ENCODE measurements at places on chromosomes 2 and 18. TPM values are rescaled to one million over a fixed set of nuclear protein-coding genes. Genes with fewer than 3 reads are reported as not detected.

MBD5 gene
- total RNA-seq, result 25.1 TPM

MRPS9 gene
- total RNA-seq, result 58.2 TPM

RPRM gene
- total RNA-seq, result 0.10 TPM

KCNE4 gene
- total RNA-seq, result 213 TPM

SERPINB12 gene
- not detected for total RNA-seq

CCL20 gene
- 10.8 TPM for total RNA-seq

SIGLEC15 gene
- not detected for total RNA-seq

DPP4 gene
- total RNA-seq, result 0.25 TPM

COL3A1 gene
- 20.5 TPM for total RNA-seq

HRH4 gene
- total RNA-seq, result 0.12 TPM

ALK gene
- total RNA-seq, result not detected

CHRNG gene
- not detected for total RNA-seq

VWC2L gene
- not detected for total RNA-seq

SCYGR4 gene
- total RNA-seq, result 0.14 TPM

TRIM43 gene
- total RNA-seq, result not detected

RIT2 gene
- not detected for total RNA-seq

OTOS gene
- total RNA-seq, result not detected

RAB6D gene
- 0.10 TPM for total RNA-seq

GMCL1 gene
- total RNA-seq, result 13.0 TPM

KDM3A gene
- 22.3 TPM for total RNA-seq

SLC23A3 gene
- total RNA-seq, result 1.7 TPM

CXCR1 gene
- not detected for total RNA-seq

SULT1C4 gene
- total RNA-seq, result not detected

SLC35F6 gene
- 48.9 TPM for total RNA-seq

GKN2 gene
- 1.6 TPM for total RNA-seq

CXXC1 gene
- 21.9 TPM for total RNA-seq

TPRKB gene
- 92.3 TPM for total RNA-seq

GNAL gene
- 8.6 TPM for total RNA-seq

TRABD2A gene
- 2.6 TPM for total RNA-seq

SEPTIN10 gene
- 164 TPM for total RNA-seq

SERPINB11 gene
- total RNA-seq, result 107 TPM

AFF3 gene
- 1.1 TPM for total RNA-seq

SPR gene
- total RNA-seq, result 40.1 TPM

RGPD8 gene
- 3.0 TPM for total RNA-seq

SRD5A2 gene
- 0.05 TPM for total RNA-seq

TMEM198 gene
- total RNA-seq, result 0.59 TPM

DRC1 gene
- total RNA-seq, result not detected

C2orf72 gene
- 2.0 TPM for total RNA-seq

KLHL41 gene
- total RNA-seq, result not detected

STRADB gene
- 46.1 TPM for total RNA-seq

STARD6 gene
- total RNA-seq, result 0.57 TPM

POTEF gene
- not detected for total RNA-seq

CASP8 gene
- 83.9 TPM for total RNA-seq

GULP1 gene
- total RNA-seq, result 73.7 TPM

SIX2 gene
- 0.15 TPM for total RNA-seq

ST8SIA5 gene
- not detected for total RNA-seq

PJVK gene
- 1.0 TPM for total RNA-seq

HPCAL1 gene
- 189 TPM for total RNA-seq

ANKRD53 gene
- not detected for total RNA-seq

TEKT4 gene
- not detected for total RNA-seq

NXPH2 gene
- total RNA-seq, result 0.89 TPM

PLB1 gene
- 0.06 TPM for total RNA-seq

WDR7 gene
- total RNA-seq, result 9.9 TPM

CD302 gene
- 2.0 TPM for total RNA-seq

SERPINE2 gene
- 318 TPM for total RNA-seq

EVX2 gene
- not detected for total RNA-seq

Measured in NCI-H460 (cell line).